Activated CD8-positive, alpha-beta T cell treated with anti-CD3 and anti-CD28 coated beads for 36 hours (primary cell): ENCODE measurements at places on chromosomes 6 and 20. TPM values are rescaled to one million over a fixed set of nuclear protein-coding genes. Genes with fewer than 3 reads are reported as not detected.

- H3K27me3 ChIP-seq: peaks cover 12% of the 10 kb centered on the region
- no peak overlapping the region for H3K27ac ChIP-seq
- H3K4me1 ChIP-seq: peaks cover 3% of the 10 kb centered on the region
These were observed 62.8 kb upstream of the GTSF1L start for GRCh38 chr20:43789593-43789992.

GRCh38 chr6:161242779-161243693 is 30.8 kb downstream of the AGPAT4 start:
- peak; percentile 74 for DNase-seq
- peaks cover 2% of the 10 kb centered on the region for H3K4me1 ChIP-seq
- H3K27ac ChIP-seq: no peak overlapping the region

PGC gene
- not detected for total RNA-seq

FOXC1 gene
- 0.16 TPM for total RNA-seq

- peaks cover 11% of the 10 kb centered on the region for H3K27me3 ChIP-seq
- H3K4me1 ChIP-seq: no peaks in the 10 kb centered on the region
- no peaks in the 10 kb centered on the region for H3K36me3 ChIP-seq
- H3K27ac ChIP-seq: no peak overlapping the region
These were observed 116.5 kb downstream of the FAM120B start for GRCh38 chr6:170423030-170423429.

DST gene
- total RNA-seq: 1.7 TPM

CTAGE9 gene
- total RNA-seq: not detected

DNA sequence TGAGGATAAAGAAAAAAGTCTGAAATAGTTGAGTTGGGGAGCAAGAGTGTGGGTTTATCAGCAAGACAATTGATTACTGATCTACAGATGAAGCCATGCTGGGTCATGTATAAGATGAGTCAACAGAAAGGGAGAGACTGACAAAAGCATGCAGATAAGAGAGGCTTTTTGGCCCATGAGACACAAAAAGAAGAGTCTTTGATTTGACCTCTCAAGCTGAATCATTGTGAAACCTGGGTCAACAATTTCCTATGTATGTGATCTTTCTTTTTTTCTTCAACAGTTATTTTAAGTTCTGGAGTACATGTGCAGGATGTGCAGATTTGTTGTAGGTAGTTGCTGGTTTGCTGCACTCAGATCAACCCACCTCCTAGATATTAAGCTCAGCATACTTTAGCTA is 15.9 kb downstream of the RIMS1 start:
- no peaks in the 10 kb centered on the region for H3K4me1 ChIP-seq
- H3K36me3 ChIP-seq: no peaks in the 10 kb centered on the region
- no peaks in the 10 kb centered on the region for H3K27me3 ChIP-seq
